Muscle of leg (tissue), 16 donors: ENCODE measurements at places on chromosomes 1 and 21. TPM values are rescaled to one million over a fixed set of nuclear protein-coding genes. Genes with fewer than 3 reads are reported as not detected.

- no peak for DNase-seq
Observed at GRCh38 chr1:29272147-29272907, 36.0 kb downstream of the PTPRU start.

DNA sequence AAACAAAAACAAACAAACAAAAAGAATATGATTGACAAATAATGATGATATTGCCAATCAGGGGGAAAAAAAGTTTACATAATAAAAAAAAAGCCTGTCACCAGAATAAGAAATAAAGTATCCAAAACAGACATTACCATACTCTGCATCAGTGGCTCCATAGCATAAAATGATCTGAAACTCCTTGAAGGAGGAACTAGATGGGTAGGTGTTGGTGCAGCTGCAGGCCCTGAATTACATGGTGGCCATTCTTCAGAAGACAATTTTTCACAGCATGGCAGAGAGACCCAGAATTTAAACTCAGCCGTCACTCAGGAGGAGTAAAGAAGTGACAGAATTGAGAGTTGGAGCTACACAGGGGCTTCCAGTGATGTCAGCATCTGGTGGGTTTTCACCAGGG lies 60.2 kb downstream of the GLUL start:
- no peak for DNase-seq

DNA sequence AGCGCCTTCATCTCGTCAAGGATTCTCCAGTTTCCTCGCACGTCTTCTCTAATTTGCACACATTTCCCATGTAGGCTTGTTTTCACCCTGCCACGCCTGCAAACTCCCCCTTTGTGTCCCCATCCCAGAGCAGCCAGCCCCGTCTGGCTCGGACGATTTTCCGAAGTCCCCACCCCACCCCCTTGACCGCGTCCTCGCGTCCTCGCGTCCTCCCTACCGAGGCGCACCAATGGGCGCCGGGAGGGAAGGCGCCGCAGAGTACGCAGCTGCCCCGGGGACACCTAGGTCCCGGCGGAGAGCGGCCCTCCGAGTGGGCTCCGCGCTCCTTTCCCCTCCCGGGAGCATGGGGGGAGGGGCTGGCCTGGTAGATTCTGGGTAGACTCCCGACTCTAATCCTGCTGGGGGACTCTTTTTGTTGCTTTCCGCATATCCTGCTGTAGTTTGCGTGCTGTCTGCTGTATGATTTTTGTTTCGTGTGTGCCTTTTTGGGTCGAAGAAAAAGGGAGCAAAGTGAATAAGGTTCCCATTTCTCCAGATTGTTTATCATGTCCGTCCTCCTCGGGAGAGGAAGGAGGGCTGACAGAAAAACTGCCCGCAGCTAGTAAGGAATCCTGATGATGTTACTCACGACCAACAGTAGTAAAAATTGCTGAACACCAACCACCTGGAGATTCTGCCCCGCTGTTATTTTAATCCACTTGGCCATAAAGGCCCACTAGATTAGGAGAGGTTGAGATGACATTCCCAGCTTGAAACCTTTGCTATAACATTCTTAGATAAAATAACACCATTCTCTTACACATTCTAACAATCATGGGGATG lies 1.5 kb downstream of the CACHD1 start:
- peak; percentile 77 for DNase-seq

DNA sequence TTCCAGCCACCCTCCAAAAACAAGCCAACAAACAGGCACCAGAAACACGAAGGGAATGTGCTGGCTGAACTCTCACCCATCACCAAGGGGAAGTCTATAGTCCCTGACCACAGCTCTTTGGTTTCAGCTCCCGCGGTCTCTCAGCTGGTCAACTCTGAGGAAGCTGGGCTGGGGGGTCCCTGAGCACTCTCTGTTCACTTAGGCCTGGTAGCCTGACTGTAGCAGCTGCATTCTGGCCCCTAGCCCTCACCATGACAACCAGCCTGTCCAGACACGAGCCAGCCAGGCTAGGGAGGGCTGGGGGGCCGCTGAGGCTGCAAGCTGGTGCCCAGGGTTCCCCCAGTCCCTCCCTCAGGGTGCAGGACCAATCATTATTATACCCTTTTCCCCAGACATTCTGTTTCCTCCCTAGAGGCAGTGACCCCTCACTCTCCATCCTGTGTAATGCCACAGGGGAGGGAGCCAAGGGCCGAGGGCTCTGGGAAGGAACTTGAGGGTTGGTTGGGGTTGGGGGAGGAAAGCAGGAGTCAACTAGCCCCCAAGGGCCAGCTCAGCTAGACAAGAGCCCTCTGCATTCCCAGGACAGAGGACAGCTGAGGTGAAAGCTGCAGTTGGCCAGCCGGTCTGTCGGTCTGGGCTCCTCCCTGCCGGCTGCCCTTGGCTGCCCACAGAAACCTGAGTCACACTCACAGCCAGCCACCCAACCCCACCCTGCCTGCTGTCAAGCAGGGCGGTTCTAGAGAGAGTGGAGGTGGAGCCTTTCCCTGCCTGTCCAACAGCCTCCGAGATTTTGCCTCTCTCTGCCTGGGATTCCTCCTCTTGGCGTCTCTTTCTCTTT lies 1.2 kb upstream of the TRAPPC3 start:
- DNase-seq = peak; percentile 95

DNA sequence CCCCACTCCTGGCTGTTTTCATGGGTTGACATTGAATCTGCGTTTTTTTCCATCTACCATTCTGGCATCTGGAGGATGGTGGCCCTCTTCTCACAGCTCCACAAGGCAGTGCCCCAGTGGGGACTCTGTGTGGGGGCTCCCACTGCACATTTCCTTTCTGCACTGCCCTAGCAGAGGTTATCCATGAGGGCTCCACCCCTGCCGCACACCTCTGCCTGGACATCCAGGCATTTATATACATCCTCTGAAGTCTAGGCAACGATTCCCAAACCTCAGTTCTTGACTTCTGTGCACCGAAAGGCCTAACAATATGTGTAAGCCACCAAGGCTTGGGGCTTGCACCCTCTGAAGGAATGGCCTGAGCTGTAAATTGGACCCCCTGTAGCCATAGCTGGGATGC lies 147.9 kb upstream of the FMN2 start:
- DNase-seq = no peak

GRCh38 chr1:179510038-179510437 lies 65.7 kb downstream of the NPHS2 start:
- DNase-seq = no peak

GRCh38 chr1:68162761-68163160 lies 69.6 kb downstream of the WLS start:
- no peak for DNase-seq

DNA sequence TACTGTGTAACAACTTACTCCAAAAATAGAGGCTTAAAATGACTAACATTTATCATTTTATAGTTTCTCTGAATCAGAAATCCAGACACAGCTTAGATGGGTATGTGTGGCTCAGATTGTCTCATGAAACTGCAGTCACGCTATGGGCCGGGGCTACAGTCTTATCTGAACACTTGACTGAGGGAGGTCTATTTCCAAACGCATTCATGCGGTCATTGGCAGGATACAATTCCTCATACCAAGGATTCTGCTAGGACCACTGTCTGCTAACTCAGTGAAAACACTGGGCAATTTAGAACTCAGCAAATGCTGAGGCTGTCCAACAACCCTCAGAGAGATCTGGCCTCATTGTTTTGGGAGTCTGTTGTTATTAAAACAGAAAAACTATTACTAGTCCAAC lies 178.6 kb downstream of the TBX15 start:
- no peak for DNase-seq

GRCh38 chr1:162901243-162901642 lies 40.3 kb upstream of the CCDC190 start:
- no peak for DNase-seq

DNA sequence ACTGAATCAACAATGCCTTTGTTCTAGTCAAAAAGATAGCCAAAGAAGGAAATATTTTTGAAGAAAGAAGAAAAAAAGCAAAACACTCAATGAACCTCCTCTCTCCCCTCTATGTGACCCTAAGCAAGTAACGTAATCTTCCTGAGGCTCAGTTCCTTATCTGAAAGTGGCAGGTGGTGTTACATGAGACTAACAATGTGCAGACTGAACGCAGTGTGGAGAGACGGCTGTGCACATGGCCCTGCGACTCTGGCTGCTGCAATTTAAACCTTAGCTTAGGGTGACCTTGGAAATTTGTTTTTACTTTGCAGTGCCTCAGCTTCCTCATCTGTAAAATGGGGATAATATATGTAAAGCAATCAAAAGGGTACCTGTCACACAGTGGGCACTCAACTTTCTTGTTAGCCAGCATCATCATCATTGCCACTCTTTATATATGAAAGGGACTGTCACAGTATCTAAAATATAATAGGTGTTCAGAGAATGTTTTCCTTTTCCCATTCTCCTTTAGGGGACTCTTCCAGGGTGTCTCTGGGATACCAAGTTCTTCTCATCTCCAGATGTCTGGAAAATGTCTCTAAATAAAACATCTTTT lies 100.1 kb upstream of the JUN start:
- peak; percentile 64 for DNase-seq

- no peak for DNase-seq
Observed at GRCh38 chr1:183279835-183280234, 93.8 kb downstream of the LAMC2 start.

The DEPDC1 gene
- polyA plus RNA-seq = 10.3 TPM

The ADORA1 gene
- polyA plus RNA-seq = 5.4 TPM

The TP53BP2 gene
- polyA plus RNA-seq = 29.6 TPM

The STK40 gene
- polyA plus RNA-seq = 23.2 TPM

The C4BPA gene
- not detected for polyA plus RNA-seq
